ENCODE measurements at places on chromosomes 6 and 20.

- no peak for DNase-seq
Measured at GRCh38 chr6:44657206-44657819, 269.8 kb downstream of the CDC5L start.

- DNase-seq: no peak
Measured at GRCh38 chr6:123550052-123550617, 86.6 kb downstream of the TRDN start.

- DNase-seq: no peak
Measured at GRCh38 chr6:62146954-62147853, 138.8 kb downstream of the KHDRBS2 start.

DNA sequence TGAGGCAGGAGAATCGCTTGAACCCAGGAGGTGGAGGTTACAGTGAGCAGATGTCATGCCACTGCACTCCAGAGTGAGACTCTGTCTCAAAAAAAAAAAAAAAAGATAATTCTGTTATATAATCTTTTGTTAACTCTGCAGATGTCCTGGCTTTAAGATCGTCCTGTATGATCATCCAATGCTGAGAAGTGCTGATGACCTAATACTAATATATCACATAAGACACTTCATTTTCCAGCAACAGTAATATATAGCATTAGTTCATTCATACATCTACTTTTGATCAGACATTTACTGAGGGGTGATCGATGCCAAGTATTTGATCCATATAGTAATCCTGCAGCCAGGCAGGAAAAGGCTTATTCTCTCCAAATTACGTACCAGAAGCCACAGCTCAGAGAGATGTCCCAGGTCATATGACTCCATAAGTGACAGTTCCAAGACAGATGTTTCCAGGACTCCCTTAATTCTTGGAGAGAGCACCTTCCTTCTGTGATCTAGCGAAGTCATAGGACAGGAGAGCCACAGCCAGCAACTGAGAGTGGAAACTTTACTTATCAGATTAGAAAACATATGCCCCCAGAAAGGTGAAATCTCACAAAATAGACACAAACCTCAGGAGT, 60.7 kb downstream of the SHLD1 start:
- DNase-seq: no peak

DNA sequence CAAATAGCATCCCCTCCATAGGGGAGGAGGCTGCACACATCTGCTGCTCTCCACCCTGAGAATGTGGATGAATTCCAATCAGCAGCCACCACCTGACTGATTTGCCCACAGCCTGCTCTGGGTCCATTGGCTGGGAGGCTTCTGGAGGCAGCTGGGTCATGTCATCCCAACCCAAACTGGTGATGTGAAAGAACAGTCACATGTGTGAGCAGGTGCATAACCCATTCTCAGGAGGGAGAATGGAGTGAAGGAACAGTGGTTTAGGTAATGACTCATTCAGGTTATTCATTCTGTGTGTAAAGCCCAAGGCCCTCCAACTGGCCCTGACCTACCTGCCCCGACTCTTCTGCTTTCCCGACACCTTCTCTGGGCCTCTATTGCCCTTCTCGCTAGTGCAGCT, 90.9 kb upstream of the GCM1 start:
- DNase-seq: no peak
